ENCODE measurements at places on chromosomes 13 and 19. TPM values are rescaled to one million over a fixed set of nuclear protein-coding genes. Genes with fewer than 3 reads are reported as not detected.

DNA sequence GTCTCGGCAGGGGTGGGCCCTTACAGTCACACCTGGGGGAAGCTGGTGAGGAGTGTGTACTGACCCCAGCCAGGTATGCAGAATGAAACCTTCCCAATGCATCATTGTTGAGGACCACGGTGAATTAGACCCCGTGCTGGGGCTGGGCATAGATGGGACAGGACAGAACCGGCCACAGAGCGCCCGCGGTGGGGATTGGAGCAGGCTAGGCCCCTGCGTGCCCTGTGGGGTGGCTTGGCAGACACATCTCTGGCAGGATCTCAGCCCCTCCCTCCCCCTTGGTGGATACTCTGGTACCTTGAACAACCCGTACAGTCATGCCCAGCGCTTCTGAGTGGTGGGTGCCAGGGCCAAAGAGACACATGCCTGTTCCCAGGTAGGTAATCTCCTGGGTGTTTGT, 200.6 kb downstream of the TEX29 start:
- no peak for ATAC-seq

DNA sequence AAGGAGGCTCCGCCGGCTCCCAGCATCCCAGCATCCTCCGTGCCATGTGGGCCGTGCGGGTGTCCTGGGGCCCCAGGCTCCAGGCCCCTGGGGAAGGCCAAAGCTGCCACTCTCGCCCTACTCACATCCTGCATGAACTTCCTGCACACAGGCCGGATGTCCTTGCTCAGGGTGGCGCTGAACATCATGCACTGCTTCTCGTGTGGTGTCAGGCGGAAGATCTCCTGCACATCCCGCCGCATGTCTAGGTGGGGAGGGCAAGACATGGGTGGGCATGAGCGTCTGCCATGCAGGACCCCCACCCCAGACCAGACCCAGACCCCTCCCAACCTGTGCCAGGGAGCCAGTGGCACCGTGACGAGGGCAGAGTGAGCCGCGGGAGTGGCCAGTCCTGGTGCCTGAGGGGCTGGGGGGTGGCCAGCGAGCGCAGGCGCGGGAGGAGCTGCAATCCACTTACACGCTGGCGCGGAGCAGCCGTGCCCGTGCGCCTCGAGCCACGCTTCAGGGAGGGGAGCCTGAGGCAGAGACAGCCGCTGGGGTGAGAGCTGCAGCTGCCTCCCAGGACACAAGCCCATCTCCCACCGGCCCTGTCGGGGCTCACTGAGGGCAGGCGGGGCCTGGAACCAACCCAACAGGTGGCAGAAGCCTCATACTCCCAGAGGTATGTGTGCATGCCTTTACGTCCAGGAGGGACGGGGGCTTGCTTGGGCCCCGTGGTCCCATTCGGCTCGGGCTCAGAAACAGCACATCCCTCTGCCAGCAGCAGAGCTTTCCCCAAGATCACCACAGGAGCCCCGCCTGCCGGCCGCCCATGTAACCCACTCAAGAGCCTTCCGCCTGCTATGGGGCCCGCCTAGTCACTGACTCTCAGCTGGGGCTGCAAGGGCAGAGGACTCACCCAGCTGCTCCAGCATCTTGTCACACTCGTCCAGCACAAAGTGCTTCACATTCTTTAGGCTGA, 8.8 kb downstream of the DDX39A start:
- peak; percentile 34 for ATAC-seq

DNA sequence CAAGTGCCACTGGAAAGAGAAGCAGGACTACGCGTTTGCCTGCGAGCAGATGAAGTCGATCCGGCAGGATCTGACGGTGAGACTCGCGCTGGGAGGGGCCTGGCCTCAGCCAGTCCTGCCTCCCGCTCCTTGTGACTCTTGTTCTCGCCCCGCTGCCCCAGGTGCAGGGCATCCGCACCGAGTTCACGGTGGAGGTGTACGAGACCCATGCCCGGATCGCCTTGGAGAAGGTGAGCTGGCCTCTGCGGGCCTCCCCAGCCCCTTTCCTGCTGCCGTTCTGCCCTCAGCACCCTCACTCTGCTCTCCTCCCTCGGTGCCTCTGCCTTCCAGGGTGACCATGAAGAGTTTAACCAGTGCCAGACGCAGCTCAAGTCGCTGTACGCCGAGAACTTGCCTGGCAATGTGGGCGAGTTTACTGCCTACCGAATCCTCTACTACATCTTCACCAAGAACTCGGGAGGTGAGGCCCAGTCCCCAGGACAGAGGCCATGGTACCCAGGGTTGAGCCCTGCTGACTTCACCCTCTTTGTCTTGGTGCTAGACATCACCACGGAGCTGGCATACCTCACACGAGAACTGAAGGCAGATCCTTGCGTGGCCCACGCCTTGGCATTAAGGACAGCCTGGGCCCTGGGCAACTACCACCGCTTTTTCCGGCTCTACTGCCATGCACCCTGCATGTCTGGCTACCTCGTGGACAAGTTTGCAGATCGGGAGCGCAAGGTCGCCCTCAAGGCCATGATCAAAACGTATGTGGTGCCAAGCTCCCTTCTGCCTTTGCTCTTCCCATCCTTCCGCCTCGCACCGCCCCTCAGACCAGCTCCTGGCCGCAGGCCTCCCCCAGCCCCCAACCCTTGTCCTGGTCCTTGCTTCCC, 5.6 kb downstream of the LENG9 start:
- ATAC-seq: no peak

GRCh38 chr13:103487841-103488240, 421.6 kb upstream of the SLC10A2 start:
- ATAC-seq: no peak

GRCh38 chr13:36998624-36999041, 507 bp downstream of the ALG5 start:
- no peak for ATAC-seq

GRCh38 chr13:21932578-21932977, 261.7 kb downstream of the FGF9 start:
- no peak for ATAC-seq

DNA sequence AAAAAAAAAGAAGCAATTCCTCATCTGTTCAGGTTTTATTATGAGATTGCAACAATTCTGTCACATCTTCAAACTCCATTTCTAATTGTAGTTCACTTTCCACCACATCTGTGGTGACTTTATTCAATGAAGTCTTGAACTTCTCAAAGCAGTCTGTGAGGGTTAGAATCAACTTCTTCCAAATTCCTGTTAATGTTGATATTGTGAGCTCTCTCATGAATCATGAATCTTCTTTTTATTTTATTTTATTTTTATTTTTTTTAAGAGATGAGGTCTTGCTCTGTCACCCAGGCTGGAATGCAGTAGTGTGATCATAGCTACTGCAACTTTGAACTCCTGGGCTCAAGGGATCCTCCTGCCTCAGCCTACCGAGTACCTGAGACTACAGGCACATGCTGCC, 19.6 kb downstream of the ARHGAP35 start:
- ATAC-seq: no peak

- no peak for ATAC-seq
Observed at GRCh38 chr19:53172889-53173288, 14.0 kb upstream of the ZNF347 start.

DNA sequence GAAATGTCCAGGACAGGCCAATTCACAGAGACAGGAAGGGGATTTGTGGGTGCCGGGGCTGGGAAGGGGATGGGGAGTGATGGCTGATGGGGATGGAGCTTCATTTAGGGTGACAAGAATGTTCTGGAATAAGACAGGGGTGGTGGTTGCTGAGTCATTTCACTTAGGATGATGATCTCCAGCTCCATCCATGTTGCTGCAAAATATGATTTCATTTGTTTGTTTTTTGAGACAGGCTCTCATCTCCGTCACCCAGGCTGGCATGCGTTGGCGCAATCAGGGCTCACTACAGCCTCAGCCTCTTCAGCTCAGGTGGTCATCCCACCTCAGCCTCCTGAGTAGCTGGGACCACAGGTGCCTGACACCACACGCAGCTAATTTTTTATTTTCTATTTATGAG, 3.1 kb upstream of the JSRP1 start:
- ATAC-seq: peak; percentile 12

- peak; percentile 48 for ATAC-seq
Observed at GRCh38 chr19:10855879-10856522, 7.8 kb downstream of the C19orf38 start.

- no peak for ATAC-seq
Observed at GRCh38 chr19:1082928-1083816, 12.0 kb downstream of the POLR2E start.

DNA sequence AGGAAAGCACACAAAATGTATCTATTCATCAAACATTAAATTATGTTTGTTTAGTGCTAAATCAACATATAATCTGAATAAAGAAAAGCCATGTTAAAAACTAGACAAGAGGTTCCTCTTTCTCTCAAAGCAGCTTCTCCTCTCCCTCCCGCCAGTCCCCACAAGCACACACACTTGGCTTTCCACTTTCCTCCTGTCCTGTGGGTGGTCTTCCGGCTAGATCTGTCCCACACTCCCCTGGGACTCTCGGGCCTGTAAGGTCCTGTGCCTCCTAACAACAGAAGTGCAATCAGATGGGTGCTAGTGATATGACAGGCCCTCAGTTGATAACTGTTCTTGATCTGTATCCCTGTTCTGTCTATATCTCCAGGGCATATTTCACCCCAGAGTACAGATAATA, 45.6 kb upstream of the RAP2A start:
- ATAC-seq: no peak

- no peak for ATAC-seq
Observed at GRCh38 chr13:86856991-86857390, 814.2 kb upstream of the SLITRK5 start.

DNA sequence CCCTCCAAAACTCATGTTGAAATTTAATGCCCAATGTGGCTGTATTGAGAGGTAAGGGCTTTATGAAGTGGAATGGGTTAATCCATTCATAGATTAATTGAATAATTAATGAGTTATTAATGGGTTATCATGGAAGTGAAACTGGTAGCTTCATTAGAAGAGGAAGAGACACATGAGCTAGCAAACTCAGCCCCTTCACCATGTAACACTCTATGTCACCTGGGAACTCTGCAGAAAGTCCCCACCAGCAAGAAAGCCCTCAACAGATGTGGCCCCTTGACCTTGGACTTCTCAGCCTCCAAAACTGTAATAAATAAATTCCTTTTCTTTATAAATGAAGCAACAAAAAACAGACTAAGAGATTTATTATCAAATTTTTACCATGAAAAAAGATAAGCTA, 223.5 kb downstream of the KLF12 start:
- ATAC-seq: no peak

DNA sequence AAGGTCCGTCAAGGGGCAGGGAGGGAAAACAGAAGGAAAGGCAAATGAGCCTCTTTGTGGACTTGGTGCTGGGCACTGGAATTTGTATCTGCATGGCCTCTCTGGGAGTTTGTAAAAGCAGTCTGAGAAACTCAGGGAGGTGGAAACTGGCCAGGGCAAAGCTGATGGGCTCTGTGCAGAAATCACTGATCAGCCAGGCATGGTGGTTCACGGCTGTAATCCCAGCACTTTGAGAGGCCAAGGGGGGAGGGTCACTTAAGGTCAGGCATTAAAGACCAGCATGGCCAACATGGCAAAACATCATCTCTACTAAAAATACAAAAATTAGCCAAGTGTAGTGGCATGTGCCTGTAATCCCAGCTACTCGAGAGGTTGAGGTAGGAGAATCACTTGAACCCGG, 369.9 kb upstream of the ZNF507 start:
- ATAC-seq: no peak

DNA sequence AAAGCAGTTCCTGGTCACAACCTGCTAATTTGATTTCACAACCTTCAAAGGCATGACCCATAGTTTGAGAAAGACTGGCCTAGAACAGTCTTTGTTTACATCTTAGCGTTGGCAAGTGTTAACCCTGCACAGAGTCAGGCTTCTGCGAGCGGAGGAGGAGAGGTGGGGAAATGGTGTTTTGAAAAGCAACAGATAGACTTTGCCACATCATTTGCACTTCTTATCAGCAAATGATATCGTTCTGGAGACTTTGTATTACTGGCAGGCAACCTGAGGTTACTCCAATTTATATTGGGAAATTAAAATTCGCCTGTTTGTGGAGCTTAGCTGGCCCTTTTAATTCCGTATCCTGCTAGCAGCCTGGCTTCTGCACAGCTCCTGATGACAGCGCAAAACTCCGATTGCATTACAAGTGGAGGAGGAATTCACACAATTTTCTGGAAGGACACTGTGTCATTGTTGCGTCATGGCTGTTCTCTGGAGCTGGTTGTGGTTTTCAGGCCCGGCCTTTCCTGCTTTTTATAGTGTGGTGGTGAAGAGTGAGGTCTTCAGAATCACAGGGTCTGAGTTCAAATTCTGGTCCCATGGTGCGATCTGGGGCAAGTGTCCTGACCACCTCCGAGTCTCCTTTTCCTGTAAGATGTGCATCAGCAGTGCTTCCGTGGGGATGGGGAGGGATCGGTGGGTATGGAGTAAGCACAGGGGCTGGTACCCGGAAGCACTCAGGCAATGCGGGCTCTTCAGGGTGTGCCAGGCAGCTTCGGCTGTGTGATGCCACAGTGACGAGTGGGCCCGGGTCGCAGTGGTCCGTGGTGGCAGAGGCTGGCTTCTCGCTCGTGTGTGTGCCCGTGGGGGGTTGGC, 49.1 kb upstream of the EHD2 start:
- ATAC-seq: no peak

DNA sequence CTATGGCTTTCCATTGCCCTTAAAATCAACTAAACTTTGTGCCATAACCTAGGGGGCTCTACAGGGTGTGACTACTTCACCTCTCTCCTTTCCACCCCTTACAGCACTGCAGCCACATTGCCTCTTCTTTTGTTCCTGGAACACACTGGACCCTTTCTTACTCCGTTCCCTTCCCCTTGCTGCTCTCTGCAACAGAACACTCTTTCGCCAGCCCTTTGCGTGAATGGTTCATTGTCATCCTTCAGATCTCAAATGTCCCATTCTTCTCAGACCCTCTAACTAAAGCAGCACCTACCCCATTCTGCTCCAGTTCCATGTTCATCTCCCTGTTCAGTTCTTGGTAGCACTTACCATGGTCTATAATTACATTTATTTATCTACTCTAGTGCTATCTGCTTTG, 208.3 kb downstream of the OXGR1 start:
- no peak for ATAC-seq

GRCh38 chr19:39768786-39769185, 9.9 kb upstream of the LEUTX start:
- no peak for ATAC-seq

DNA sequence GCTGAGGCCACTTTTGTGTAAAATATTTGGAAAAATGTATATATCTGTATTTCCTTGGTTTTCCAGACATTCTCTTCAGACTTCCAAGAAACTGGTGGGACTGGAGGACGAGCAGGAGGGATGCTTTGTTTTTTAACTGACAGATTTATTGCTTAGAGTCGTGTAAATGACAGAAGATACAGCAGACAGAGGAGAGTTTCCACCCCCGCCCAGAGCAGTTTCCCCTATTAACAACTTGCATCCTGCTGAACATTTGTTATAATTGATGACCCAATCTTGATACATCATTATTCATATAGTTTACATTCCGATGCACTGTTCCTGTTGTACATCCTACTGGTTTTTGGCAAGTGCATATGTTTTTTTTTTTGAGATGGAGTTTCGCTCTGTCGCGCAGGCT, 7.1 kb upstream of the DOCK6 start:
- ATAC-seq: no peak

- ATAC-seq: no peak
Observed at GRCh38 chr13:45209229-45209628, 8.4 kb upstream of the KCTD4 start.

Gene CEACAM5
- total RNA-seq: not detected

Gene TIMM29
- total RNA-seq: 20.7 TPM

Gene RNF17
- total RNA-seq: 0.39 TPM

Gene CLEC17A
- 2.0 TPM for total RNA-seq

Gene PRRG2
- 12.3 TPM for total RNA-seq

Gene CAPS
- 3.8 TPM for total RNA-seq

Gene NUP58
- total RNA-seq: 124 TPM

Gene ATP1A3
- 1.7 TPM for total RNA-seq

Gene MYO1F
- total RNA-seq: 134 TPM

Gene CYP2S1
- not detected for total RNA-seq

Measured in activated T-helper 17 cell treated with anti-CD3 and anti-CD28 coated beads, Interleukin-2, amount 50 U/mL, for 72 hours (primary cell).